ENCODE measurements at places on chromosomes 2 and 18.

DNA sequence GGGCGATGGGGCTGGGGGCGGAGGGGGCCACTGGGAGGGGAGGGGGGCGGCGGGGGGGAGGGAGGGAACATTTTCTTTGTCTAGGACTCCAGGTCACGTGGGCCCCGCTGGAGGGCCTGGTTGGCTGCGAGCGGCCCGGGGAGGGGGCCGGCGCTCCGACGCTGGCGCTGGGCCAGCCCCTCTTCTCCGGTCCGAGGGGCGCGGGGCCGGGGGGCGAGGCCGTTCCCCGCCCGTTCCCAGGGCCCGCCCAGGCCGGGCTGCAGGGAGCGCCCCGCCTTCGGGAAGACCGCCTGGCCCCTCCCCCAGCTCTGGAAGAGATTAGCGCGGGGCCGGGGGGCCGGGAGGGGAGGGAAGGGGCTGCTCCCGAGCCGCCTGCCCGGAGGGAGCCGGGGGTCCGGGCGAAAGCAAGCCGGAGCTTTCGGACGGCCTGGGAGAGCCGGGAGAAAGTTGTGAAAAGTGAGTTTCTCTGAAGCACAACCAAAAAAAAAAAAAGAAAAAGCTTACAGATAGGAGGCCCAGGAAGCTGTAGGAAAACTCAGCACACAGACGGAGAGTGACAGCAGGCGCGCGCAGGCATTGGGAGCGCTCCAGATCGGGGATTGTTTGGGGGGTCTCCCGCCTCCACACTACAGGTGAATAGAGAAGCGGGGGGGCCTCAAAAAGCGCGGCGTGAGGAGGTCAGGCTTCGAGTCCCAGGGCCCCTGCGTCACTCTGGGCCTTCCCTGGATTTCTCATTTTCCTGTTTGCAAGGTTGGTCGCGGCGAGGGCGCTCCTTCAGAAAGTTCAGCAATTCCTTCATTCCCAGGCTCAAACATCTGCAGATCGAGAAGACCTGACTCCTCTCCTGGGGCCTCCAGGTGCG, 84.1 kb upstream of the POMC start:
- DNase-seq, result no peak

- DNase-seq, result no peak
These were observed 602.2 kb downstream of the NYAP2 start for GRCh38 chr2:226001716-226002115.

- DNase-seq, result no peak
These were observed 410.7 kb upstream of the DSEL start for GRCh38 chr18:67926929-67927864.

- DNase-seq, result no peak
These were observed 1.8 kb upstream of the SP9 start for GRCh38 chr2:174333017-174333371.

- DNase-seq, result no peak
These were observed 442.9 kb upstream of the HNRNPA3 start for GRCh38 chr2:176769499-176770370.

- DNase-seq, result no peak
These were observed 559.3 kb upstream of the CDH2 start for GRCh38 chr18:28736223-28736622.

GRCh38 chr2:183001948-183002347, 36.3 kb downstream of the NCKAP1 start:
- DNase-seq, result no peak

DNA sequence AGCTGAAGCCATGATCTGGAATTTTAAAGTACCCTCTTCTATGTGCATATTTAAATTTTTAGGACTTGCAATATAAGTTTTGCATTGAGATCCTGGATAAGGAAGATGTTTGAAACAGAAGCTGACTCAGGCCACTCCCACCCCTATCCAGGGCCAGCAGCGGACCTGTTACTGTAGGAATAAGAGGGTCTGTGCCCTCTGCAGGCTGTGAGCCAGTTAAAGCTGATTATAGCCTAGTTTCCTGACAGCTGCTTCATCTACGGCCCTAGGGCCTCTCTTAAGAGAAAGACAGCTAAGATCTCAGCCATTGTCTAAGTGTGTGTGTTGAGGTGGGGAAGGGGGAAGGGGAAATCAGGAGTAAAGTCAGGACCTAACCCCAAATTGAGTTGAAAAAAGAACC, 234.0 kb downstream of the HAUS1 start:
- no peak for DNase-seq

DNA sequence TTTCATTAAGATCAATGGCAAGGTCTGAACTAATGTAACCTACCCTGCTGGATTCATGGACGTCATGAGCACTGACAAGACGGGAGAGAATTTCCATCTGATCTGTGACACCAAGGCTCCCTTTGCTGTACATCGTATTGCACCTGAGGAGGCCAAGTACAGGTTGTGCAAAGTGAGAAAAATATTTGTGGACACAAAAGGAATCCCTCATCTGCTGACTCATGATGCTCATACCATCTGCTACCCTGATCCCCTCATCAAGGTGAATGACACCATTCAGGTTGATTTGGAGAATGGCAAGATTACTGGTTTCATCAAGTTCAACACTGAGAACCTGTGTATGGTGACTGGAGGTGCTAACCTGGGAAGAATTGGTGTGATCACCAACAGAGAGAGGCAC, 82.3 kb upstream of the NDUFV2 start:
- no peak for DNase-seq

GRCh38 chr2:105557021-105557920, 158.4 kb upstream of the FHL2 start:
- DNase-seq, result no peak

- no peak for DNase-seq
These were observed 65.8 kb downstream of the NDUFA10 start for GRCh38 chr2:239959059-239959971.

DNA sequence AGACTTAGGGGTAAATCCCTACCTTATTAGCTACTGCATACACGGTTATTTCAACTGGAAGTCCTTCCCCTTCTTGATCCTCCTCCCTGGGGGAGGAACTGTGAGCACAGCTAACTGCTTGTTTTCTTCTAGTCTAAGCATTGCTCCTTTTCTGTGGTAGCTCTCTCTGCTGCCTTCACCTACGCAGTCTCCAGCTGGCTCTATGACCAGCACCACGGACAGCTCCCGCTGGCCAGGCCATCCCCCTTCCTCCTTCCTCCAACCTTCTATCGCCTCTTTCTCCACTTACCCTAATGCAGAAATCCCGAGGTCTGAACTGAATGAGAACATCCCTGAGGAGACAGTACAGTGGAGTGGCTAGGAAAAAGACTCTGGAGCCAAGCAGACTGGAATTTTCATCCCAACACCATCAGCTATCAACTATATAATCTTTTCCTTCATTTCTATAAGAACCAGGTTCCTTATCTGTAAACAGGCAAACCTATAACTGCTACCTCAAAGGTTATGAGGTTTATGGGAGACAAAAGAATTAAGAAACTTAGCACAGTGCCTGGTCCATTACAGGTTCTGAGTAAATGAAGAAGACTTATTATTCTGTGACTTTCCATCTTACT, 4.7 kb upstream of the CFAP65 start:
- no peak for DNase-seq

DNA sequence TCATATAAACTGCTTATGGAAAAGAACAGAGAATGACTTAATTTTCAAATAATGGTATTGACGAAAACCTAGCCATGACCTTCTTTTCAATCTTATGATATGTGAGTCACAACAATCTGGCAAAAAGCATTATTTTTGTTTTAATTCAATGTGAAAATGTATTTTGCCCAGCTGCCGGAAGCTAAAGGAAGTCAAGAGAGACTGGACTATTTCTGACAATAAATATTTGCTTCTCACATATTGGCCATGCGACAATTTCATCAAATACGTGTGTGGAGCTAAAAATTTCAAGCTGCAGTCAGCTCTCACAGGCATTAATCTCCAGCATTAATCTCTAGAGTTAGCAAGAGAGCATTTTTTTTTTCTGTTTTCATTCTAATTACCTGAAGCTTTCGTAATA, 881.0 kb downstream of the CPS1 start:
- DNase-seq, result no peak

GRCh38 chr18:54255141-54255540, 14.2 kb upstream of the POLI start:
- DNase-seq, result no peak
